ENCODE measurements at places on chromosomes 7 and 10. TPM values are rescaled to one million over a fixed set of nuclear protein-coding genes. Genes with fewer than 3 reads are reported as not detected.

Gene SPDYE16
- polyA plus RNA-seq, result 0.23 TPM

Gene WEE2
- polyA plus RNA-seq, result not detected

Gene HTR5A
- polyA plus RNA-seq, result not detected

Gene GRID2IP
- polyA plus RNA-seq, result 0.13 TPM

Gene DDIT4
- 277 TPM for polyA plus RNA-seq

Gene RP9
- 10.1 TPM for polyA plus RNA-seq

Gene PAPOLB
- 0.04 TPM for polyA plus RNA-seq

Gene ASB10
- polyA plus RNA-seq, result not detected

Gene FAM13C
- 5.9 TPM for polyA plus RNA-seq

GRCh38 chr7:12256090-12256489 is 45.0 kb downstream of the TMEM106B start:
- no peak for DNase-seq

DNA sequence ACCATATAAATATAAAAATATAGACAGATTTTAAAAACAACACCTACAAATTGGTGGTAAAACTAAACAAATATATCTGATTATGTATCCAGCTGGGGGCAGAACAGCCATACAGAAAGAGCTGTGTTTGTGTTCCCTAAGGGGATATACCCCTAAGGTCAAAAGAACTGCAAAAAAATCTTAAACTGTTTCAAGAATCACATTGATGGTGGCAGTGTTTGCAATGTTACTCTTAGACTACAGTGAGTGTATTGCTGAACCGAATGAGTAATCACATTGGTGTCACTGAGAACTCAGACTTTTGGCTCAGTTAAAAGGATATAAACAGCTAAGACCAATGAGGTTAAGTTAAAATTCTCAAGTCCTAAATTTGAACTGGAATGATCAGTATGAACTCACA is 27.1 kb upstream of the PTPRN2 start:
- no peak for DNase-seq

DNA sequence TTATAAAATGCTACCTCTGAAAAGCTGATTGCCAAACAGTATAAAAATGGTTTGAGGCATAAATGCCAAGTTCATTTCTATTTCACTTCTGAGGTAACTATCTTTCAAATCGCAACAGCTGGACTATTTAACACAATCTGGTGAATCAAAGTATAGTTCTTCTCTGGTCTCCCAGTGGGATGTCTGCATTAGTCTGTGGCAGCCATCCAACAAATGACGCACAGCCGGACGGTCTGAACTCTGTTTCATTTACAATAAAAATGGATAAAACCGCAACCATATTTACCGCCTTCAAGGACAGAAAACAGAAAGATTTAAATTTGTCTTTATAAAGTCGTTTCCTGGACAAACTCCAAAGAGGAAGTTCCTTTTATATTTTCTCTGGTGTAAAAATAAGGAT is 41.9 kb downstream of the ENO4 start:
- peak; percentile 81 for DNase-seq

GRCh38 chr7:3092468-3092867 is 48.8 kb upstream of the CARD11 start:
- DNase-seq, result no peak

GRCh38 chr7:50492770-50493519 is 42.8 kb upstream of the FIGNL1 start:
- no peak for DNase-seq

GRCh38 chr10:20185116-20185515 is 368.9 kb downstream of the PLXDC2 start:
- no peak for DNase-seq

- DNase-seq, result no peak
Measured at GRCh38 chr7:124030964-124031363, 1.9 kb downstream of the TMEM229A start.

- DNase-seq, result no peak
Measured at GRCh38 chr10:124961248-124961570, 19.3 kb downstream of the ZRANB1 start.

DNA sequence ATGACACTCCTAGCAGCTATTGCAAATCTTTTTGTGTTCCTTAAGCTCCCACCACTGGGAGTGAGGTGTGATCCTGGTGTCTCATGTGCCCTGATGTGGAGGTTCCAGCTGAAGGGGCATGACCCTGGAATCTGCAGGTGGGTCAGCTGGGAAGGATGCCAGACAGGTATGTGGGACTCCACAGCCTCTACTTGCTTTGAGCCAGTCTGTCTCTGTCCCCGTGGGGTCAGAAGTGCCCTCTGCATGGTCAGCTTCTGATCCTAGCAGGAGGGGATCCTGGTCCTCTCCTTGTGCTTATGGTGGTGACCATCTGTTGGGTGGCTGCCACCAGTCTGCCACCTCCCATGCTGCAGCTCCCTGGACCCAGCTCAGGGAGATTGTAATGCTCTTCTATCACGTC is 51.1 kb upstream of the COMTD1 start:
- DNase-seq, result no peak

- no peak for DNase-seq
Measured at GRCh38 chr7:17142831-17143541, 155.5 kb upstream of the AHR start.

- DNase-seq, result no peak
Measured at GRCh38 chr7:124366118-124366517, 333.3 kb upstream of the TMEM229A start.

DNA sequence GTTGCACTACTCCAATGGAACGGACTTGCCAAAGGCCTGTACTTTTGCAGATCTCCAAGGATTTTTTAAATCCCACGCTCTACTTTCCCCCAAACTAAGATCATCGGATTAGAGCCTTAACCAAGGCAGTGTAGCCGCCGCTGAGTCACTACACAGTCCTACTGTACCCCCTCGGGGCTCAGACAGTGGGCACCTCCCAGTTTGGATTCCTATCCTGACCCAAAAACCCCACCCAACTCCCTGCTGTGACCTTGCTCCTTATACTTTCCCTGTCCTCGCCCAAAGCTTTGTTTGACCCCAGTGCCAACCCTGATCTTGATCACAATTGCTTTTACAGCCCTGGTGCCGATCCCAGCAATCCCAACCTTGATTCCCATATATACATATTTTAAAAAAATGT is 17.5 kb upstream of the PLAU start:
- DNase-seq, result no peak

DNA sequence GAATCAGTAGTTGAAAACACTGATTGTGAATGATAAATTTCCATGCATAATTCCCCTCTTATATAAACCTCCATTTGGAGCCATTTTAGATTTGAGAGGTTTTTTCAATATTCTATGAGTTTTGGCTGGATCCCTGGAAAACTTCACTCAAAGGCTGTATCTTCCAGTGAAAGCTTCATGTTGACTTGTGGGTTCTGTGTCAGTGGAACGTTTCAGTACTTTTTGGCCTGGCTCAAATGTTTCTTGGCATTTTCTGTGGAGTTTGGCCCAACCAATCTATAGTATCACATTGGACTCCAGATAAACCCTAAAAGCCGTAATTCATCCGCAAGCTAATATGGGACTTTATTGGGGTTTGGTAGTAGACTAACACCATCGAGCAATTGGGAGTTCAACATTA is 172.6 kb upstream of the PRPS1L1 start:
- no peak for DNase-seq

- DNase-seq, result no peak
Measured at GRCh38 chr10:103276896-103277712, at the start of gene INA. TSS of gene INA (plus strand) at chr10:103277138. CDS start at chr10:103277212, 74 bp downstream.

GRCh38 chr7:100130608-100131453 is 4.1 kb downstream of the MBLAC1 start:
- DNase-seq, result no peak

GRCh38 chr7:144670218-144670617 is 165.6 kb downstream of the TPK1 start:
- peak; percentile 1 for DNase-seq
